ENCODE measurements at places on chromosomes 13 and 19. TPM values are rescaled to one million over a fixed set of nuclear protein-coding genes. Genes with fewer than 3 reads are reported as not detected.

SLC25A41 gene
- 1.6 TPM for total RNA-seq

CYP4F2 gene
- total RNA-seq = not detected

PSG2 gene
- not detected for total RNA-seq

OR2Z1 gene
- not detected for total RNA-seq

KLK6 gene
- 15.4 TPM for total RNA-seq

PRR12 gene
- 54.2 TPM for total RNA-seq

WASF3 gene
- total RNA-seq = 18.9 TPM

- H3K27me3 ChIP-seq = no peaks in the 10 kb centered on the region
- no peaks in the 10 kb centered on the region for H3K36me3 ChIP-seq
- H3K4me3 ChIP-seq = no peak overlapping the region
- no peak overlapping the region for H3K27ac ChIP-seq
- no peak for DNase-seq
- no peaks in the 10 kb centered on the region for H3K4me1 ChIP-seq
Observed at GRCh38 chr19:53285087-53285486, 17.6 kb upstream of the VN1R4 start.

- no peak overlapping the region for H3K4me3 ChIP-seq
- H3K27ac ChIP-seq = no peak overlapping the region
- H3K4me1 ChIP-seq = no peaks in the 10 kb centered on the region
Observed at GRCh38 chr19:51564791-51565190, 6.3 kb upstream of the ZNF175 start.

- H3K4me3 ChIP-seq = no peak overlapping the region
- no peaks in the 10 kb centered on the region for H3K36me3 ChIP-seq
- no peak overlapping the region for H3K27ac ChIP-seq
- no peaks in the 10 kb centered on the region for H3K27me3 ChIP-seq
Observed at GRCh38 chr19:16258440-16258903, 60.8 kb downstream of the AP1M1 start.

DNA sequence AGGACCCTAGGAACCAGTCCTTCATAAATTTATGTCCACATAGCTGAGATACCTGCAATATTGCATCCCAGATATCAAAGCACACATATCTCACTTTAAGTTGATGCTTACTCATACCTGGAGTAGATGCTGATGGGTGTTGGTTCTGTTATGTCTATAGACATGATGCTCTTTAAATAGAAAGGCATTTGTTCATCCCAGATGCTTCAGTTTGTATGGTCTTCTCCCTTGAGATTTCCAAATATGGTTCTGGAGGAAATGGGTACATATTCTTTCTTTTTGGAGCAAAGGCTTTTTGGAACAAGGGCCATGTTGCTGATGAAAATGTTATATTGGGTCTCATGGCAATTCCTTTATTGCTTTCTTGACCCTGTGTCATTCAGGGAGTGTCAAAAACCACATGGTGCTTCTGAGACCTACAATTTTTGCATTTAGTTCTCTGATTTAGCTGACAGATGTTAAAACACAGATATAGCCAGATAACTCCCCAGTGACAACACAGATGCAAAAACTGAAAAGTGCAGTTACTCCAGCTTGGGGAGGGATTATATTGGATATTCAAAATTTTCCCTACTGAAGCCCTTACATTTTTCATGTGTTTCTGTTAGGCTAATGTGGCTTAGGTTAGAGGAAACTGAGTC lies 211.4 kb downstream of the KCNRG start:
- no peak overlapping the region for H3K27ac ChIP-seq
- H3K36me3 ChIP-seq = no peaks in the 10 kb centered on the region
- DNase-seq = no peak
- H3K27me3 ChIP-seq = no peaks in the 10 kb centered on the region
- no peak overlapping the region for H3K4me3 ChIP-seq

- no peak overlapping the region for H3K4me3 ChIP-seq
- no peak overlapping the region for H3K27ac ChIP-seq
- DNase-seq = no peak
Observed at GRCh38 chr19:6313398-6313969, 19.9 kb downstream of the ACER1 start.

DNA sequence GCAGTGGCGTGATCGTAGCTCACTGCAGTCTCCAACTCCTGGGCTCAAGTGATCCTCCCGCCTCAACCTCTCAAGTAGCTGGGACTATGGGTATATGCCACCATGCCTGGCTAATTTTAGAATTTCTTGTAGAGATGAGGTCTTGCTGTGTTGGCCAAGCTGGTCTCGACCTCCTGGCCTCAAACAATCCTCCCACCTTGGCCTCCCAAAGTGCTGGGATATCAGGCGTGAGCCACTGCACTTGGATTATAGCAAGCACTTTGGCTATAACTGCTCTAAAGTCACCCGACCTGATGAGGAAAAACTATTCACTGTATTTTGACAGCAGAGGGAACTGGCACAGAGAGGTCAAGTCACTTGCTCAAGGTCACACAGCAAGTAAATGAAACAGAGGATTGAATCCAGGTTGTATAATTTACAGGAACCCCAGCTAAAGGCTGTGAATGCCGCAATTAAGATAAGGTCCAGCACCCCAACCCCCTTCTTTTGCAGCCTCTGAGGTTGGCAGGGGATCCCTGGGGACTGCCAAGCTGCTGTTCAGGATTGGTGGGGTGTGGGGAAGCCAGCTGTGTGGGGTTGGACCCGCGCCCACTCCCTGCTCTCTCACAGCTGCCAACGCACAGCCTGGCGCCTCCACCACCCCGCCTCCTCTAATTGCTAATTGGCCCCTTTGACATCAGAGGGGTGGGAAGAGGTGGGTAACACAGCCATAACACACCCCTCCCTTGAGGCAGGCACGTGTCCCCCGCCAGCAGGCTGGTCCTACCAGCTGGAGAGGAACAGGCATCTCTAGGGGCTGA lies 6.0 kb downstream of the TMIGD2 start:
- no peak overlapping the region for H3K27ac ChIP-seq
- H3K36me3 ChIP-seq = no peaks in the 10 kb centered on the region
- no peak for DNase-seq
- no peak overlapping the region for H3K4me3 ChIP-seq
- H3K27me3 ChIP-seq = no peaks in the 10 kb centered on the region

GRCh38 chr19:44623080-44623479 lies 9.7 kb downstream of the IGSF23 start:
- no peaks in the 10 kb centered on the region for H3K27me3 ChIP-seq
- no peak overlapping the region for H3K4me3 ChIP-seq
- DNase-seq = no peak

GRCh38 chr19:43152214-43152613 lies 34.1 kb downstream of the PSG5 start:
- H3K4me3 ChIP-seq = no peak overlapping the region
- H3K27ac ChIP-seq = no peak overlapping the region
- H3K27me3 ChIP-seq = no peaks in the 10 kb centered on the region
- peaks cover 2% of the 10 kb centered on the region for H3K36me3 ChIP-seq
- no peak for DNase-seq
